Activated CD4-positive, CD25-positive, alpha-beta regulatory T cell treated with anti-CD3 and anti-CD28 coated beads, Interleukin-2, amount 50 U/mL, for 24 hours (primary cell): ENCODE measurements at places on chromosomes 7 and 10.

- no peak for ATAC-seq
These were observed 70.0 kb downstream of the CRTAC1 start for GRCh38 chr10:97960269-97961056.

DNA sequence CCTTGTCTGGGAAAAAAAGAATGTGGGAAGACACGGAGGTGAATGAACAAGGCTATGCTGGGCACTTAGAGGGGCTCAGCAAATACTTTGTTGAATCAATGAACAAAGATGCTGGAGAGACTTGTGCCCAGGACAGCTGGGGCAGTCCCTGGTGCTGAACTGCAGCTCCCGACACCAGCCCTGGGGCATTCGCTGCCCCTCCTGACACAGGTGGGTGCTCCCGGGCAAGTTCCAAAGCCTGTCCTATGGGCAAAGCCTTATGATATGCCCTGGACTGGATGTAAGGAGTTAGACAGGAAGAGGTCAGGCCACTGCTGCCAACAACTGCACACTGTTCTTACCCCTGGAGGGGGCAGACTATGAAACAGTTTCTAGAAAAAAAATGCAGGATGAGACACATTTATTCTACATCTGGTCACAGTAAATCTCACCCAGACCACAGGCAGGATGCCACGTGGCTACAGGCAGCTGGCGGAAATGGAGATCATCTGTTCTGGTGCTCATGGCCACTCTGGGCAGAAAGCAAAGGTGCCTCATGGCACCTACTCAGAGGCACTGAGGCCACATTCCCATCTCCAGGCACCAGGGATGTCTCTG, 21.9 kb upstream of the FRAT2 start:
- ATAC-seq, result peak; percentile 9

GRCh38 chr7:96700516-96700915, 9.1 kb downstream of the SEM1 start:
- no peak for ATAC-seq

GRCh38 chr7:17546189-17546588, 247.7 kb downstream of the AHR start:
- ATAC-seq, result no peak

DNA sequence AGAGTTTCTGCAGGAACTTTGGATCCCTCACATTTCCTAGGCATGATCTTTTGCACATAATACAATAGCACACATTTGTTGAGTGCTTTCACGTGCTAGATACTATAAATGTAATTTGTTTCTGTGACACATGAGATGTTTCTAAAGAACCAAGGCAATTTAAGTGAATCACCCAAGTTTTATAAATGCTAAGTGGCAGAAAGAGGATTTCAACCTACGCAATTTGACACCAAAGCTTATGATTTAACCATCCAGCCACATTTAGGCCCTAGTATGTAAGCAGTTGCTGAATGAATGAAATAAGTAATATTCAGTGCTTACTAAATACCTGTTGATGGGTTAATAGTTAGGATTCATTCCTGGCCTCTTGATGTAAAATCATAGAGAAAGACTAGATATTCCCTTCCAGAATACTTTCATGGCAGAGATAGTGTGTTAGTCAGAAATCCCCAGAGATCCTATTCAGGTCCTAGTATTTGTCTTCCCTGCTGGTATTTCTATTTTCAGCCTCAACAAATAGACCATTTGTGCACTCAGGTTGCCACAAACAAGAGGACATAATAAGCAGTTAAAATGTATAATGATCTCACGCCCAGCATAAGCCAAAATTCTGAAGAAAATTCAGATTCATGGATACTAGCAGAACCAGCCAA, 572.6 kb downstream of the IPMK start:
- ATAC-seq, result no peak

GRCh38 chr7:139106959-139107358, 2.6 kb downstream of the ZC3HAV1 start:
- ATAC-seq, result no peak

DNA sequence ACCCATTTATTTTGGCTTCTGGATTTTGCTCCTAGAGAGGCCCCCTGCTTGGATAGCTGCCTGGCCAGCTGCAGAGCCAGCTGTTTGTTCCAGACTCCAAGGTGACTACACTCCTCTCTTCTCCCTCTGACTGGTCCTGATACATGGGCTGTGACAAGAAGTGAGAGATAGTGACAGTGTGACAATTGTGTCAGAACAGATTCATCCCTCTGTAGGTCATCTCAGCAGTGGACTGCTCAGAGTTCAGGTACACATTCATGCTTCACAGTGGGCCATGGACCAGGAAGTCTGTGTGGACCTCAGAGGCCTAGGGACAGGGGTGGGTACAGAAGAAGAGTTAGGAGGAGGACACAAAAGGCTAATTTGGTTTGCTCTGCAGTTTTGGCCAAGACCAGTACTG, 188.2 kb upstream of the MKLN1 start:
- no peak for ATAC-seq

GRCh38 chr10:18479502-18479901, 171.9 kb downstream of the NSUN6 start:
- no peak for ATAC-seq

DNA sequence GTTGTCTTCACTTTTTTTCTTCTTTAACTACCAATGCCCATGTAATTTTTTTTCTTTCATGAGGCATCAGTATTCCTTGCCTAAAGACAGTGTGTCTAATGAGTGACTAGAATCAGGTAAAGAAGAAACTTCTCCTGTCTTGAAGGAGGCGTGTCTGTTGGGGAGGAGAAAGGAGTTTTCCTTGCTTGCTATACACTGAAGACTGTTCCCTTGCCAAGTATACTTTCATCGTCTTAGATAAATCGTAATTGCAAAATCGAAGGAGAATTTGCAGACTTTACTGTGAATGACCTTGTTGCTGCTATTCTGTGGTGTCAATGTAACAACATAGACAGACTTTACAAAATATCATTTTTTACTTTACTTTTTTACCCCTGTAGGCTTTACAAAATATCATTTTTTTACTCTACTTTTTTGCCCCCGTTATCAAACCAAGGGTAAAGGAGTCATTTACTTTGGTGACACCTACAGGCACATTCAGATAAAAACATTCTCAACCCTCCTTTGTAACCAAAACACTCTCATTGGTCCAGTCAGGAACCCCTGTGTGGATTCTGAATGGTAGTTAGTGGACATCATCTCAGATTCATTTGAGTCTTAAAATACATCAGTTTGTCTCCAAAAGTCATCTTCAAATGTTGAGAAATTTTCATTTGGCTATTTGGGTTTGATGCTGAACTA, 232.4 kb downstream of the AHR start:
- ATAC-seq, result no peak

DNA sequence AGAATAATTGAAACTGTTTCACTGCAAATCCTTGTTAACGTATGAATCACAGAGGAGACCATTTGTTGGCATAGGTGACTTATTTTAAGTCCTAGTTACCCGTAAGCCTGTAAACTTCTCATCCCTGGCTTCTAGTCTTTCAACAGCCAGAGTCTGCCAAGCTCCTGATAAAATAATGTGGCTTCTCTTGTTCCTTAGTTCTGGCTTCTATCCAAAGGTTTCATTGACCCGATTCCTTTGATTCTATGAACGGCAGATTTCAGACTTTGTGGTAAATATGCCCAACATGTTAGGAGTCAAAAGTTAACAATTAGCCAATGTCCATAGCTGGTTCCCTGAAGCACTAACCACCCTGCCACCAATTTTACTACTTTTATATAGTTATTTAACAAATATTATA, 23.3 kb downstream of the DNAH11 start:
- ATAC-seq, result no peak

DNA sequence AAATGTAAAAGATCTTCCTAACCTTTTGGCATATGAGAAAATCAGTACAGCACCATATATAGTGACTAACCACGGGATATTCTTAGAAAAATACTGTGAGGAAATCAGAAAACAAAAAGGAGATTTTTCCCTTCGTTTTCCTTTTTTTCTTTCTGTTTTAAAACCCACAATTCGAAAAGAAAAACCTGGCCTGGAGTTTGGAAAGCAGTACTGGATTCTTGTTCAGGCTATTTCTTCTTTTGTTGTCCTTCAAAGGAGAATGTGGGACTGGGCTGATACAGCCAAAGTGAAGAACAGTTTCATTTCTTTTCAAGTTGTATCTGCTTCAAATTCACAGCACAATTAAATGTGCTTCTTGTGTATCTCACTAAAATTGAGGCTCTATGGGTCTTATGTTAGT, 156.8 kb upstream of the PHYHIPL start:
- ATAC-seq, result no peak

GRCh38 chr10:75605096-75605495, 173.7 kb downstream of the LRMDA start:
- ATAC-seq, result no peak

GRCh38 chr7:5769571-5769970, 11.9 kb downstream of the RNF216 start:
- no peak for ATAC-seq

GRCh38 chr10:92757711-92758104, 68.0 kb downstream of the HHEX start:
- ATAC-seq, result no peak

DNA sequence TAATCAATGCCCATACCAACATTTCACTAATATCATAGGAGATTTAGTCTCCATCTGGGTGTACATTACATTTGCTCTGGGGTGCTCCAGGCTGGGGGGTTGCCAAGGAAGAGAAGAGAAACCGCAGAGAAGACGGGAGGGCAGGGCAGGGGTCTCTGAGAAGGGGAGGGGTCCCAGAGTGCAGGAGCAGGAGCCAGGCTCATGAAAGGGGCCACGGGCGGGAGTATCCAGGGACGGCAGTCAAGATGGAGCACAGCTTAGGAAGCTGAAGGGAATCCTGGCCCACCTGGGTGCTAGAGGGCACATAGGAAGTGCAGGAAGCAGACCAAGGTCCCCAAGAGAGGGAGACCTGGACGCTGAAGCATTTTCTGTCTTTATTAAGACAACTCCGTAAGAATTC, 2.2 kb downstream of the LEP start:
- ATAC-seq, result no peak

GRCh38 chr7:113338071-113338696, 219.8 kb upstream of the SMIM30 start:
- ATAC-seq, result no peak

- peak; percentile 81 for ATAC-seq
These were observed 23.3 kb downstream of the BPGM start for GRCh38 chr7:134669845-134670373.

DNA sequence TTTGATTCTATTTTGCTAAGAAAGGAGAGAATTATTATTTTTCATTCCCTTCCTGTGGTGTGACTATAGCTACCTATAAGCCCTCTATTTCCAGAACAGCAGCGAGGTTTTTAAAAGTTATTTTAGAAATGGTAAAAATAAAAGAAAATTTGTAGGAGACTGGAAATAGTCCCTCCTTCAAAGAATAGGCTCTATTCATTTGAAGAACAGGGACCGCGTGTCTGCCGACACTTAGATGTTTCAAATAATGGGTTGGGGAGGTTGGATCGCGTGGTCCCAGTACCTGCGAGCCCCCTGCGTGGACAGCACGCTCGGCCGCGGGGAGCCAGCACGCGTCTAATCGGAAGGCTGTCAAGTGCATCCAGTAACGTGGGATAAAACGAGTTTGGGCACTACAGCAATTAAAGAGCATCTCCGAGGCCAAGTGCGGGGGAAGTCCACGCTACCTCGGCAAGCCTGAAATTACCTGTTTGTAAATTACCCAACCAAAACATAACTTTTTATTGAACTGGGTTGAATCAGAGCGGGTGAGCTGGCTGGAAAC, 1.0 kb downstream of the CACNA2D1 start:
- no peak for ATAC-seq

DNA sequence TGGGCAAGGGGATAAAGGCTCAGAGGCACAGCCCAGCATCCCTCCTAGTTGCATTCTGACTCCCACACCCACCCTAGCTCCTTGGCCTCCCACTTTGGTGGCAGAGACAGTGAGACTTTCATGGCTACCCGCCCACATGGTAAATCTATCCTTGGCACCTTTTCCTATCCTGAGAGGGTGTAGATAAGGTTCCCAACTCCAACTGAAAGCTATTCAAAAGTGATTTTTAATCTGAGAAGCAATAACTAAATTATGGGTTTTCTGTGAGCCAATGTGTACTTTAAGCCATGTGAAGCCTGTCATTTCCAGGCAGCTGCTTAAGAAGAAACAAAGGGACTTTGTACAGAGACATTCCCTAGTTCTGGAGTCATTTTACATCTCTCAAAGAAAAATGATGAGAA, 9.1 kb downstream of the LAMB1 start:
- ATAC-seq, result no peak

GRCh38 chr10:117541909-117542705, 439 bp upstream of the EMX2 start:
- ATAC-seq, result no peak

- ATAC-seq, result no peak
These were observed 97.4 kb downstream of the FGFR2 start for GRCh38 chr10:121500701-121501332.
